ENCODE measurements at places on chromosomes 1 and 21.

- no peaks in the 10 kb centered on the region for H3K27me3 ChIP-seq
- peaks cover 2% of the 10 kb centered on the region for H3K36me3 ChIP-seq
- H3K27ac ChIP-seq = no peak overlapping the region
- no peak overlapping the region for H3K4me3 ChIP-seq
- DNase-seq = no peak
- H3K4me1 ChIP-seq = peaks cover 22% of the 10 kb centered on the region
Measured at GRCh38 chr21:46319186-46319585, 4.5 kb downstream of the C21orf58 start.

GRCh38 chr21:44593598-44594405, 1.5 kb upstream of the KRTAP10-6 start:
- no peaks in the 10 kb centered on the region for H3K36me3 ChIP-seq
- peaks cover 7% of the 10 kb centered on the region for H3K4me1 ChIP-seq
- H3K27ac ChIP-seq = no peak overlapping the region
- H3K4me3 ChIP-seq = no peak overlapping the region

DNA sequence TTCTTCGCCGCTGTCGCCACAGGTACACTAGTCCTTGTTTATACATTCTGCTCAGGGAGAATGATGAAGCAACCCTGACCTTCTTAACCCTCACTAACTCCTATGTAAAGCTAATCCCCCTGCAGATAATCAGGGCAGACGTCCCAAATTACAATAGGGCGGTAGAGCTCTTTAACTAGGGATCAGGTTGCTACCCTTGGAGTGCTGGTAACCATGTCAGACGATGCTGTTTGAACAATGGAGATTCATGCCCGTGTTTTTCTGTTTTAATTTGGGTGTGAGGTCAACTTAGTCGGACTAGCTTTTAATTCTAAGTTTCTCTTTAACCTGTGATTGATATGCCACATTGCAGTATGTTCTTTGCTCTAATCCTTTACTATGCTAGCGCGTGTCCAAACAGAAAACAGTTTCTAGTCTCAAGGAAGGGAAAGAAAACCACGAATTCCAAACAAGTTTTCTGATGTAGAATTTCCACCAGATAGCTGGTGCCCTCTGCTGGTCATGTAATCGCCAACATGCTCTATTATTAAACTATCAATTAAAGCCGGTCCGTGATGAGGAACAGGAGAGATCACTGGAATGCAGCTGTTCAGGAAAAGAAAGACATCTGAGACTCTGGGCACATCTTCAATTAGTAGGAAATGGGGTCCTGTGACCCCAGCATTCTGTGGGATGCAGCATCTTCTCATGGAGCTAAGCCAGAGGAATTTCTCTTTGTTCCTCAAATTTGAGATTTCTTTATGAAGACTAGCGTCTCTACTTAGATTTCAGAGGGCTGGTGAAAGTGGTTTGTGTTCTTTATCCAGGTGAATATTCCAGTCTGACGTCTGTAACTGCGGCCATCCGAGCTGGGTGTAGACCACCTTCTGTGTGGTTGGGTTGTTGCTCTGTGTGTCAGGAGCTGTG, 18.3 kb upstream of the VAMP3 start:
- H3K27ac ChIP-seq = peak overlapping the region; percentile 90
- no peaks in the 10 kb centered on the region for H3K27me3 ChIP-seq
- peak; percentile 49 for DNase-seq
- peak overlapping the region; percentile 64 for H3K4me3 ChIP-seq
- peaks cover 12% of the 10 kb centered on the region for H3K4me1 ChIP-seq

DNA sequence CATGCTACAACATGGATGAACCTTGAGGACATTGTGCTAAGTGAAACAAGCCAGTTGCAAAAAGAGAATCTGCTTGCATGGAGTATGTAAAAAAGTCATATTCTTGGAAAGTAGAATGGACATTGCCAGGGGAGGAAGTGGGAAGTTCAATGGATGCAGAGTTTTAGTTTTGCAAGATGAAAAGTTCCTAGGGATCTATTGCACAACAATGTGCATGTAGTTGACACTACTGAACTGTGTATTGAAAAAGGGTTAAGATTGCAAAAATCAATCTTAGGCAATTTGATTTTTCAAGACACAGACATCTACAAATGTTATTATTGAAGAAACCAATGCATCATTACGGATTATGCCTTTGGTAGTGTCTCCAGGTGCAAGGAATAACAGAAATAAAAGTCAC, 50.3 kb upstream of the MAGI3 start:
- no peak overlapping the region for H3K27ac ChIP-seq
- no peak overlapping the region for H3K4me3 ChIP-seq
- no peaks in the 10 kb centered on the region for H3K4me1 ChIP-seq
- H3K27me3 ChIP-seq = no peaks in the 10 kb centered on the region
- H3K36me3 ChIP-seq = no peaks in the 10 kb centered on the region

DNA sequence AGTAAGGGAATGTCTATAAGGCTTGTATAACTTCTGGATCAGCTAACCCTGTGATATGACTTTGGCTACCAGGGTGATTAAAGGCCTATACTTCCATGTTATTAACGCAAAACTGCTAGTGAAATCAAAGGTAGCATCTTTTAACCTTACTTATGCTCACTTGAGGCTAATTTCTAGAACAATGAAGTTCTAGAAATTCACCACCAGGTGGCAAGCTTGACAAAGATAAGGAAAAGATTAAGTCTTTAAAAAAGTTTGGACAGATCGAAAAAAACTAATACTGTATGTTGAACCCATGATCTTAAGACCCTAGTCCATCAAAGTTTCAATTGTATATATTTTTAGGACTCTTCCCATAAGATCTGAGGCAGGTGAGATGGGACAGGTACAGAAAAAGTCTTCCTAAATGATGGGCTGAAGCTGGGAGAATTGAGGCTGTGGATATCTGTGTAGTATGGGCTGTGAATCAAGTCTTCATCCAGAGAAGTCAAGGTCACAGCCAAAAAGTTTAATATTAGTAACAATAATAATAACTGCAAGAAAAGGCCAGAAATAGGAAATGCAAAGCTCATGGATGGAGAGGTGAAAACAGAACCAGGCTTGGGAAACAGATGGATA, 18.8 kb downstream of the KYAT3 start:
- no peak overlapping the region for H3K27ac ChIP-seq
- no peak for DNase-seq
- peaks cover 12% of the 10 kb centered on the region for H3K36me3 ChIP-seq
- H3K4me3 ChIP-seq = no peak overlapping the region
- no peaks in the 10 kb centered on the region for H3K27me3 ChIP-seq

DNA sequence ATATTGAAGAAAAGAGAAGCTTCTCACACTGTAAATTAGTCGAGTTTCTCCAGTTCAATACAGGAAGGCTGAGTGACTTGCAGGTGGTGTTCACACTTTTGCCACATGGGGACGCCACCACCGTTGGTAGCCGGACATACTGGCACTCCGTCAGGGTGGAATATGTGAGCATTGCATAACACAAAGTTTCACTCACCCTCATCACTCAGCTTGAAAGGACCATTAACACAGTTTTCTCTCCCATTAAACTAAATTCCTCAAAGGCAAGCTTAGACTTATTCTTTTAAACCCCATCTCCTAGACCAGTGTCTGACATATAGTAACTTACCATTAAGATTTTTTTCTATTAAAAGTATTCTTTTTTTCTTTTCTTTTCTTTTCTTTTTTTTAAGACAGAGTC, 105.3 kb upstream of the SERBP1 start:
- H3K4me1 ChIP-seq = peaks cover 23% of the 10 kb centered on the region
- H3K27me3 ChIP-seq = no peaks in the 10 kb centered on the region
- no peaks in the 10 kb centered on the region for H3K36me3 ChIP-seq
- peak; percentile 39 for DNase-seq

All from progenitor cell of endocrine pancreas (in vitro differentiated cells).